Left lobe of liver (tissue), 2 donors: ENCODE measurements at places on chromosomes 7 and 10. TPM values are rescaled to one million over a fixed set of nuclear protein-coding genes. Genes with fewer than 3 reads are reported as not detected.

BHLHA15 gene
- total RNA-seq = 2.6 TPM

ATG9B gene
- not detected for total RNA-seq

HELLS gene
- 1.6 TPM for total RNA-seq

MEOX2 gene
- total RNA-seq = 0.18 TPM

CUEDC2 gene
- 23.4 TPM for total RNA-seq

SFTPA1 gene
- 4.6 TPM for total RNA-seq

VIPR2 gene
- total RNA-seq = 0.28 TPM

CHAT gene
- total RNA-seq = not detected

FXYD4 gene
- total RNA-seq = not detected

PANK1 gene
- total RNA-seq = 48.9 TPM

PDCD4 gene
- 30.3 TPM for total RNA-seq

CH25H gene
- 0.10 TPM for total RNA-seq

C7orf33 gene
- total RNA-seq = not detected

HMX2 gene
- total RNA-seq = not detected

FAM221A gene
- total RNA-seq = 4.2 TPM

SPDYE2B gene
- not detected for total RNA-seq

ABHD11 gene
- 6.9 TPM for total RNA-seq

BMS1 gene
- 4.6 TPM for total RNA-seq

ARMC3 gene
- total RNA-seq = not detected

CYP3A7 gene
- total RNA-seq = 17.5 TPM

ANK3 gene
- 13.4 TPM for total RNA-seq
